ENCODE measurements at places on chromosomes 7 and 10.

GRCh38 chr7:135980665-135981180 lies 3.6 kb upstream of the MTPN start:
- ATAC-seq = no peak

- ATAC-seq = no peak
Observed at GRCh38 chr7:47534322-47535034, 47.4 kb downstream of the TNS3 start.

- no peak for ATAC-seq
Observed at GRCh38 chr7:141686074-141686473, 15.9 kb downstream of the DENND11 start.

DNA sequence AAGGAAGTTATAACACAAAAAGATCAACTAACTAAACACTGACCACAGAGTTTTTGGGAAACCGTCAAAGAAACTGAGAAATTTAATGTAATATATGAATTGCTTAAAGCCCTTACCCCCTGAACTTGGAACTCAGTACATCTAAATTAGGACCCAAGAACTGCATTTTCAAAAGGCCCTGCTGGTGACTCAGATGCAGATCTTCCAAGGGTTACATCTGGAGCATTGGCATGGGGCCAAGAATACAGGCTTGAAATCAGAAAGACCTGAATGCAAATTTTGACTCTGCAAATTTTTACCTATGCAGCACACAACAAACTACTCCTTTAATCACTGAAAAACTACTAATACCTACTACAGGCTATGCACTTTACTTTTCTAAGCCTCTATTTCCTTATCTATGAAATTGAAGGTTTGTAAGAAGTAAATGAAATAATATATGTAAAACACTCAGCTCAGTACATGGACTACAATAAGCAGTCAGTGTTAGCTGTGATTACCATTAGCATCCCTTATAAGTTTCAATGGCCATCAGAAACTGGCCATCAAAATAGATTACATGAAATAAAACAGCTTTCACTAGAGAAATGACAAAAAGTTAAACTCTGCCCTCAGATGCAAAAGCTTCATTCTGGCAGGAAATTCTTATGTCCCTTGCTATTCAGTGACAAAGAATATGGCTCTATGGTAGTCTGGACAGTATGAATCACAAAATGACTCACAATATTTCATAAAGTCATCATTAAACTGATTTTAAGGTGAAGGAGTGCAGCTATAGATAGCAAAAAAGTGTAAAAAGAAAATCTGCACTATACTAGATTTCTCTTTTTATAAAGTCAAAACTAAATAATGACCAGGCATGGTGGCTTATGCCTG lies 43.6 kb downstream of the NSUN6 start:
- no peak for ATAC-seq

DNA sequence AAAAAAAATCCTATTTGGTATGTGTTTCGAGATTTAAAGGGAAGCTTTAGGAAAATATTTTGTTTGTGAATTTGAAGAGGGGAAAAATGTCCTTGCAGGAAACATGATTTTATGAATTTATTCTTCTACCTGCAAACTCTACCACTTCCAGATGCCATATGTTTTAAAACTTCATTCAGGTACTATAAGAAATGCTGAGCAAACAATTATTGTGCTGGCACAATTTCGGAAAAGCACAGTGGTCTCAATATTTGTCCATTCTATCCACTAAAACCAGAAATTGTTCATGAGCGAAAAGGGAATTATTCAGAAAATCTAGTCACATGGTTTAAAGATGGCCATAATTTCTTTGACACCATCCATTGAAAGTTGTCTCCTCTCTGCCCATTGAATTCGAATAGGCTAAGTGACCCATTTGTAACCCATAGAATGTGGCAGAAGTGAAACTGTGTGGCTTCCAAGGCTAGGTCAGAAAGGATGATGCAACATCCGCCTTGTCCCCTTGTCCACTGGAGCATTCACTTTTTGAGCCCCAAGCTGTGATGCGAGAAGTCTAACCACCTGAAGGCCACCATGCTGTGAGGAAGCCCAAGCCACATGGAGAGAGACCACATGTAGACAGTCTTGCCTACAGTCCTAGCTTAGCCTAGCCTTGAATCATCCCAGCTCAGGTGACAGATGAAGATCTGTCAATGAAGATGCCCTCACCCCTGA lies 189.8 kb upstream of the PRKCQ start:
- no peak for ATAC-seq

DNA sequence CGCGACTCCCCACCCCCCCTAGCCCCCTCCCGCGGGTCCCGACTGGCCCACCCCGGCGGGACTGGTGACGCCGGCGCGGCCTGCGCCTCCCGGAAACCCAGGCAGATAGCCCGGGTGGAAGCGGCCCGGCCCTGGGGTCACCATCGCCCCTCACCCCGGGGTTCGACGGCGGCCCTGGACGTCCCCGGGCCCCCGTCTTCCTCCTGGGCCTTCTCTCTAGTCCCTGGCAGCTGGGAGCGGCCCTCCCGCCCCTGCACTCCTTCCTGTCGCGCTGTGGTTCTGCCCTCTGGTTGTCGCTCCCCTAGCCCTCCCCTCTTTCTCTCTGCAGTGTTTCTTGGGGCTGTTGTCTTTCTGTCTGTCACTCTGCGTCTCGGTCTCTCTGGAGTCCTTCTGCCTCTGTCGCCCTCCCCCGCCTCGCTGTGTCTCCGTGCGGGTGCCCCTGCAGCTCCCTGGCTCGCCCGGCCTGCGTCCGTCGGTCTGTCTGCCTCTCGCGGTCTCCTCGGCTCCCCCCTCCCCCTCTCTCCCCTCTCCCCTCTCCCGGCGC lies 90.5 kb upstream of the PAX2 start:
- no peak for ATAC-seq

DNA sequence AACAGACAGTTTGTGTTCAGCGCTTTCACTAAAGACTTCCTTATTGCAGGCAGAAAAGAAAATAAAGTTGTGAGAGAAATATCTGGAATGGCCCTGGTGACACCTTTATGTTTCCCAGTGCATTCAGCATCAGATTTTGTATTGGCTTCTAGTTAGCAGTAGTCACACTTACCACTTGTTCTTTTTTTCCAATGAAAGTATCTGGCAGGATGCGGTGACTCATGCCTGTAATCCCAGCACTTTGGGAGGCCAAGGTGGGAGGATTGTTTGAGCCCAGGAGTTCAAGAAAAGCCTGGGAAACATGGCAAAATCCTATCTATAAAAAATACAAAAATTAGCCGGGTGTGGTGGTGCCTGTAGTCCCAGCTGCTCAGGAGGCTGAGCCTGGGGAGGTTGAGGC lies 649.6 kb downstream of the LRMDA start:
- no peak for ATAC-seq

- no peak for ATAC-seq
Observed at GRCh38 chr10:19904202-19904661, 88.0 kb downstream of the PLXDC2 start.

- no peak for ATAC-seq
Observed at GRCh38 chr10:72550239-72550638, 75.6 kb downstream of the MICU1 start.

DNA sequence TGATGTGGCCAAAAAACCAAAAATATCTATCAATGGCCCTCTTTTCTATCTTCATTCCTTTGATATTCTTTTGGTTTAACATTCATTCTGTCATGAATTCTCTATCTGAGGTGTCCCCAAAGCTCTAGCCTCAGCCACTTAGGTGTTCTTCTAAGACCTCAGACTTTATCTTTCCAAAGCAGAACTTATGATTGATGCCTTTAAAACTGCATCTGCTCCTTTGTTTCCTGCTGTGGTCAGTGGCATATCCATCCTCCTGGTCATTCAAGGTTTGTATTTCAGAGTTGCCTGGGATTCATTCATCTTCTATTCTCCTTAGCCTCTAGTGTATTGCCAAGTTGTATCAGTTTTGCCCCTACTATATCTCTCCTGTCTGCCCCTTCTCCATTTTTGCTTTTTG lies 30.6 kb downstream of the FHIP2A start:
- no peak for ATAC-seq

DNA sequence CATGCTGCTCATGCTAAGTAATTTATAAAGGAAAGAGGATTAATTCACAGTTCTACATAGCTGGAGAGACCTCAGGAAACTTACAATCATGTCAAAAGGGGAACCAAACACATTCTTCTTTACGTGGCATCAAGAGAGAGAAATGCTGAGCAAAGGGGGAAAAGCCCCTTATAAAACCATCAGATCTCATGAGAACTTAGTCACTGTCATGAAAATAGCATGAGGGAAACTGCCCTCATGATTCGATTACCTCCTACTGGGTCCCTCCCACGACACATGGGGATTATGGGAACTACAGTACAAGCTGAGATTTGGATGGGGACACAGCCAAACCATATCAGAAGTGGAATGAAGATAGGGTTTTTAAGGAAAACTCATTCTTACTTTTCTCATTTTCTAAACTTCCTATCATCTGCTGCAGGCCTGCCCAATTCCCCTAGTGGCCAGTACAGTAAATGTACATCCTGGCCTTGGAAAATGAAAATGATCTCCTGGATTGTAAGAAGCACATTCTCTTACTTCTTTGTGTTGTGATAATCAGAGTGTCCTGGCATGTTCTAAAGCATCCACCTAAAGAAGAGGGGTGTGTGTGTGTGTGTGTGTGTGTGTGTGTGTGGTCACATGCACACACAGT lies 421.5 kb downstream of the LRMDA start:
- ATAC-seq = no peak

GRCh38 chr7:12256090-12256489 lies 45.0 kb downstream of the TMEM106B start:
- ATAC-seq = no peak

DNA sequence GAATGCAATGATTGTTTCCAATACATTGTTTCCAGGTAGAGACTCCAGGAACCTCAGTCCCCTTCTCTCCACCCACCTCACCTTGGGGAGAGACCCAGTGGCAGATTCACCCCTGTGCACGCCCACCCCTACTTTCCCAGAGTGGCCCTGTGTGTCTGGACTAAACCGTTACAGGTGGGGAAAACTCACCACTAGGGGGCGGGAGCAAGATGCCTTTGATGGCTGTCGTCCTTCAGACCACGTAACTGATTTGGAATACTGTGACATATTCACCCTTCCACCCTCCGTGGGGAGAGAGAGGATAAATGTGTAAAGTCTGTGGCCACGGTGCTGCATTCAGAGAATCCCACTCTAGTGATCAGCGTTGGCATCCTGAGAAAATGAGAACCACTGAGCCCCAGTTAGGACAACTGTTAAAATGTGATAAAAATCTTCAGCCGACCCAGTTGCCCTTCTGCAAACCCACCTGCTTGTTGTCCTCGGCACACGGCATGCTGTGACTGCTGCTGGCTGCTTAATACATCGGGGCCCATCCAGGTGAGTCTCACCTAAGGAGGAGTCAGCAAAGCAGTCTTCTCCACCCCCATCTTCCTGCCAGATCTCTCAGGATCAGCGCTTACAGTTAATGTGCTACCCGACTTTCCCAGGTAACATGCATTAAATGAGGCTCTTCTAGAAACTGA lies 41.5 kb upstream of the NMT2 start:
- peak; percentile 72 for ATAC-seq

- ATAC-seq = peak; percentile 27
Observed at GRCh38 chr10:34808801-34809745, 6.0 kb downstream of the PARD3 start.

- ATAC-seq = no peak
Observed at GRCh38 chr10:103504181-103504783, 10.8 kb downstream of the NEURL1 start.

DNA sequence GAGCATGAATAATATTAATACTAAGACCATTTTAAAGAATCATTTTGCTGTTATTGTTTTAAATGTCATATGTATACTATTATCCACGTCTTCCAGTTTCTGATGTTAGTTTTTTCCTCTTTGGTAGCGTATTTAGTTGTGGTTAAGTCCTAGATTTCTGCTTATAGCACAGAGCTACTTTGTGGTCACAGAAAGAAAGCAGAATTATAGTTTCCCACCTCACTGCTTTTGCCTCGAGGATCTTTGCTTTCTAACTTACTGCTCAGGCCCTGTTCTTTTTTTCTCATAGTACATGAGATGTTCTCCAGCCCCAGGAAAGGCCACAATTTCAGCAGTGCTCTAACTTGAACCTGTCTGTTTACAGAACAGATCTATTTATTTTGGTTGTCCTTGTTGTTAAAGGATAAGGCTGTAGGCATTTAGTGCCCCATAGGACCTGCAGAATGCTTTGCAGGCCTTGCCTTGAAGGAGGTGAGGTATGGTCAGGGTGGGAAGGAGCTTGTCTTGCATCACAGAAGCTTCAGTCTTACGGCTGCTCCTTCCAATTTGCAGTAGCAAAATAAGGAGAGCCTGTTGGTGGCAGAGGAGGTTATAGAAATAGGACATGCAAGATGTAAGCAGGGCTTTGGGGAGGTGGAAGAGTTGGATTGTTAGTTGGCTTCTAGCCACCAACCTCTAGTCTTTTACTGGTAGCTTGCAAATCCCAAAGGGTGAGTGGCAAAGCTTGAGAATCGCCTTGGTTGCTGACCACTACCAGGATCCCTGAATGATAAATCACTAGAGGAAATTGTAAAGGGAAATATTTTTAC lies 129.1 kb downstream of the LRRC4 start:
- no peak for ATAC-seq

- peak; percentile 41 for ATAC-seq
Observed at GRCh38 chr10:3776796-3777571, 8.0 kb downstream of the KLF6 start.

- no peak for ATAC-seq
Observed at GRCh38 chr10:106609470-106610266, 554.8 kb downstream of the SORCS1 start.

DNA sequence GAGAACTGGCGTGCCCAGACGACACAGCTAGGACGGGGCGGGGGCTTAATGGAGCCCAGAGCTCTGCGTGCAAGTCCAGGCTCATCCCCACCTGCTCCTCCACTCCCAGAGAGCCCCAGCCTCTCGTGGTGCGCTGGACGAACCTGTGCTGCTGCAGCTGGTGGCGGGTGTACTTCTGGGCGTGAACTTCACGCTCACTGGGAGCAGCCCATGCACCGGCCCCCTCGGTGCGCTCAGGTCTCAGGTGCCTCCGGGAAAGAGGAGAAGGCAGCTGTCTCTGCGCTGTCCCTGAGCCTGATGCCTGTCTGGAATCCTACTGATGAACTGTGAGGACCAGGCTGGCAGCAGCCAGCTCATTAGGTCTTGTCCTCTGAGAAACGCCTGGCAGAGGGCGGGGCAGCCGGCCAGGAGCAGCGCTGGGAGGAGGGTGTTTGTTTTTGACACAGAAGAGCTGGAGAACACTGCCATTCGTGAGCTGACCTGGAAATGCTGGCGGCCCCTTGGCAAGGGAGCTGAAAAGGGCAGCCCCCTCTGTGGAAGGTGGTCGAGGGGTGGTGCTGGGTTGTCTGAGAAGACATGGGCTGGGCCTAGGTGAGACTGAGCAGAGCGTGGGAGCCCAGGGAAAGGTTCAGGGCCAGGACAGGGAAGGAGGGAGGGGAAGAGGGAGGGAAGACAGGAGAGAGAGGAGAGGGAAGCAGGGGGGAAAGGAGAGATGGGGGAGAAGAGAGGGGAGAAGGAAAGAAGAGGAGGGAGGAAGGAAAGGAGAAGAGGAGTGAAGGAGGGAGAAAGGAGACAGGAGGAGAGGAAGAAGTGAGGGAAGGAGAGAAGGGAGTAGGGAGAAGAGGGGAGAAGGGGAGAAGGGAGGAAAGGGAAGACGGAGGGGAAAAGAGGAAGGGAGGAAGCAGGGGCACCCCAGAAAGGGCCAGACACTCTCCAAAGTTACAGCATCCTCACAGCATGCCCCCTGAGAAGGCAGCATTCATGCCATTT lies 53.5 kb upstream of the TNS3 start:
- peak; percentile 32 for ATAC-seq

GRCh38 chr10:76624470-76624869 lies 1013.1 kb downstream of the KCNMA1 start:
- no peak for ATAC-seq

GRCh38 chr7:95395755-95396135 lies 430 bp downstream of the PON3 start:
- no peak for ATAC-seq

GRCh38 chr7:4519819-4520520 lies 162.1 kb upstream of the FOXK1 start:
- no peak for ATAC-seq
